NCI-H2081 treated with DMSO at 0.1 percent for 48 hours (cell line): ENCODE measurements at places on chromosomes 1 and 21.

- DNase-seq: no peak
Observed at GRCh38 chr1:243251539-243251938, 3.5 kb downstream of the CEP170 start.

GRCh38 chr21:42215942-42216725 is 2.8 kb upstream of the ABCG1 start:
- DNase-seq: no peak

GRCh38 chr1:78607334-78607927 is 12.8 kb upstream of the IFI44L start:
- no peak for DNase-seq

GRCh38 chr1:226424221-226425003 is 16.5 kb upstream of the PARP1 start:
- peak; percentile 54 for DNase-seq

GRCh38 chr1:200561856-200562214 is 58.7 kb downstream of the KIF14 start:
- no peak for DNase-seq

GRCh38 chr1:218970397-218970990 is 203.2 kb upstream of the LYPLAL1 start:
- no peak for DNase-seq

- no peak for DNase-seq
Observed at GRCh38 chr1:237687804-237688203, 202.9 kb downstream of the ZP4 start.

- no peak for DNase-seq
Observed at GRCh38 chr1:244854865-244855578, 9.3 kb downstream of the HNRNPU start.

DNA sequence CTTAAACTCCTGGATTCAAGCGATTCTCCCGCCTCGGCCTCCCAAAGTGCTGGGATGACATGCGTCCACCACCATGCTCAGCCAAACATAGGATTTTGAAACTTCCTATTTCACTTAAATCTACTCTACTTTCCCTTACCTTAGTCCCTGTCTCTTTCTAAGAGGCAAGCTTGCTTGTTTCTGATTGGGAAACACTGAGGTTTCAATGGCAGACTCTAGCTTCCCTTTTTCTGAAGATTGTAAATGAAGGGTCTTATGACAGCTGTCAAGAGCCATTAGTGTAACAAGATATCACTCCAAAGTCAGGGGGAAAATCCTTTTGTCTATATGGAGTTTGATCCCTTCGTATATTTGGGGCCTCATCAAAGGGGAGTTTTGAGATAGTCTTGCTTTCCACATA is 23.5 kb upstream of the LMO4 start:
- no peak for DNase-seq

- no peak for DNase-seq
Observed at GRCh38 chr1:61338899-61339298, 256.5 kb downstream of the NFIA start.

GRCh38 chr1:183164963-183165362 is 21.1 kb upstream of the LAMC2 start:
- DNase-seq: no peak

DNA sequence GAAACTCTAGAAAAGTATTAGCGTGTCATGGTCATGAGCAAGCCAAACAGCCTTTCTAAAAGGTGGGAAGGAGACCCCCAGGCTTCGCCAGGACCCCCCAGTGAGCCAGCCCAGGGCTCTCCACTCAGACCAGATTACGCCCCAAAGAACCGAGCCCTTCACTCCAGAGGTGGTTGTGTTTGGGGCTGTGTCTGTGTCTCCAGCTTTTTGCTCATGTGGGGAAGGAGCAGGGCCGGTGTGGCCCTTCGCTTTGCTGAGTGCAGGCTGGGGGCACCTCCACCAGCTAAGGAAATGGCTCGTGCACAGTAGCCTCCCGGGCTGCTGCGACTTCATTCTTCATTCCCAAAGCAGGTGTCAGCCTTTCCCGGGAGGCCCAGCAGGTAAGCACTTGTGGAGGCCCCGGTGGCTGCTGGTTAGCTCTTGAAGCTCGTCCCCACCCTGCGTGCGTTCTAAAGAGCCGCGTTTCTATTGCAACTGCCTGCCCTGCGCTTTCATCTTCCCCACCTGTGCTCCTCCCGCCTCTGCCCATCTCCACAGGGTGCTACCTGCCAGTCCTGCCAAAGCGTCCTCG is 531 bp downstream of the TSPEAR start:
- peak; percentile 44 for DNase-seq

DNA sequence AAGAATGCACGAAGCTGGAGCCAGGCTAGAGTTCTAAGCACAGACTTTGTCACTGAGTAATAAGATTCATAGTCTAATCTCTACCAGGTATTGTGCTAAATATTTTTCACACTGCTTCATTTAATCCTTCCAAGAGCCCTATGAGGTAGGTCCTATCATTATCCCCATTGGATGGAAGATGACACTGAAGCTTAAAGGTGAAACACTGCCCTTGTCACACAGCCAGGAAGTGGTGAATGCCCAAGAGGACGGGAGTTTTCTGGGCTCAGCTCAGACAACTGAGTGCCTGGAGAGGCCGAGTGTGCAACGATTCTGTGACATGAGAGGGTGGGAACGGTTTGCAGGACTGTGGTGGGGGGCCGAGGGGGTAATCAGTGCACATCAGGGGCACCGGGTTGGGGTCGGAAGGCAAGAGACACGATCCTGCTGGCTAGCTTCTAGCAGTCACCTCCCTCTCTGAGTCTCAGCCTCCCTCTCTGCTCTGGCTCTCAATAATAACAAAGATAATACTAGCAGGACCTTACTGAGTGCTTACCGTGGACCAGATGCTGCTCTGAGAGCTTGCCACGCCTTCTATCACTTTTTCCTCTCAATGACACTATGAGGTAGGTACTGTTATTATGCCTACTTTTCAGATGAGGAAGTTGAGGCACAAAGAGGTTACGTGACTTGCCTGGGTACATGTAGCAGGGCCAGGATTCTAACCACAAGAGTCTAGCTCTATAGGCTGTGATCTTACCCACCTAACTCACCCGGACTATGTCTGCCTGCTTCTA is 12.4 kb downstream of the KCNQ4 start:
- DNase-seq: no peak
